Astrocyte (in vitro differentiated cells and primary cell): ENCODE measurements at places on chromosomes 12 and 14.

DNA sequence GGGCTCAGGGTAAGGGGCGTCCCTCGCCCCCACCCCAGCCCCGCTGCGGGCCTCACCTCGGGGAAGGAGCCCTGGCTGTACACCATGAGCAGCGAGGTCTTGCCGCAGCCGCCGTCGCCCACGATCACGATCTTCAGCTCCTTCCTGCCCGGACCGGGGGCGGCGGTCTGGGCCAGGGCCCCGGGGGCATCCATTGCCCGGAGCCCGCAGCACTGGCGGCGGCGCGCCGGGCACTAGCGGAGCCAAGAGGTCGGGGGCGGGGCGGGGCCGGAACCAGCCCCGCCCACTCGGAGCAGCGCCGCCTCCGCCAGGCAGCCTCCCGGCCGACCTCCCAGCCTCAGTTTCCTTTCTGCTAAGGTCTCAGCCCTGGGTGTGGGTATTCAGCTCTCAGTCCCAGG is at the start of gene RHOF:
Gene RHOF, minus strand, starts transcription at position 249 of the 398 bp plus-strand sequence. Its CDS starts 55 bp downstream, at position 194.
- DNase-seq: no peak

DNA sequence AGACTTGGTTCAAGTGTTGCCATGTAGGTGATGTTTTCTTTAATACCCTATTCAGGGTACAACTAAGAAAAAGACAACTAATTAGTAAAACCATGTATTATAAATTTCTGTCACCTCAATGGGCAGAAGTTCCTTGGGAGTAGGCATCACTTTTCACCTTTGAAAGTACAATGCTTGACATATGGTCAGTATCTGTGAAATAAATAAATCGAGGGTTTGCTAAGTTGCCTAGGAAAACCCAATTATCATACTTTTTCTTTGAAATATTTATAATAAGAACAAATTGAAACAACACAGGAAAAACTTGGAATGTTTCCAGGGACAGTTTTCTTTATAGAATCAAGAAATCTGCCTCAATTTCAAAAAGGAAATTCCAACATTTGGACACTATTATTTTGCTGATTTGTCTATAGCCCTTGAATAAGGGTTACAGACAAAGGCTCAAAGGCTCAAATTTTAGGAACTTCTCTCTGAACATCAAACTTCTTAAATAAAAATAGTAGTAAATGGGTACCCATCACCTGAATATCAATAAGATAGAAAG is 13.7 kb downstream of the FGD6 start:
- DNase-seq: no peak

- DNase-seq: peak; percentile 18
Observed at GRCh38 chr14:39491134-39491571, 58.9 kb upstream of the FBXO33 start.

DNA sequence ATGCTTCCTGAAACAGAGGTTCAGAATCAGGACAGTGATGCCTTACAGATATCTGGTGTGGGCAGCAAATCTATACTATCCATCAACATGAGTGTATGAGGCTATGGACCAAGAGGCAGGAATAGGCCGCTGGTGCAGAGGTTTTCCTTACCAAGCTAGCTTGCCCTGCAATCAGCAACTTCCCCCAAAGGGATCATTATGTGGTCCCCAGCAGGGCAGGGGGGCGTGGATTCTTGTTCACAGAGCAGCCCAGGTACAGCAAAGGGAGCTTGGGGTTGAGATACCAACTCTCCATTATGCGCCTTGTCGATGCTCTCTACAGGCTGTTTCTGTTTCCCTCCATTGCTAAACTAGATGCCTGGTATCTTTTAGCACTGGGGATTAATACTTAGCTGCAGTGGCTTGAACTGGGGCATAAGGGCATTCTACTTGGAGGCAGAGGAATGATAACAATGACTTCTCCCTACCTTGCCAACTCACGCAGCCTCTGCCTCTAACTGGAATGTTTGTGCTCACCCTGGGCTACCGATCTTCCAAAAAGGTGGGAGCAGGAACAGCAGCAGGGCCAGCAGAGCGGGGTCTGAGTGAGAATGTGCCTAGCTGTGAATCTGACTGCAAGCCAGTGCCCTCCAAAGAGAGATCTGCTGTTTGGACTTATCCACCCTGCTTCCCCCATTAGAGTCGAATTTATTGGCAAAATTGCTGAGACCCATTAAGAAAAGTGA is 10.3 kb upstream of the KRT1 start:
- no peak for DNase-seq

DNA sequence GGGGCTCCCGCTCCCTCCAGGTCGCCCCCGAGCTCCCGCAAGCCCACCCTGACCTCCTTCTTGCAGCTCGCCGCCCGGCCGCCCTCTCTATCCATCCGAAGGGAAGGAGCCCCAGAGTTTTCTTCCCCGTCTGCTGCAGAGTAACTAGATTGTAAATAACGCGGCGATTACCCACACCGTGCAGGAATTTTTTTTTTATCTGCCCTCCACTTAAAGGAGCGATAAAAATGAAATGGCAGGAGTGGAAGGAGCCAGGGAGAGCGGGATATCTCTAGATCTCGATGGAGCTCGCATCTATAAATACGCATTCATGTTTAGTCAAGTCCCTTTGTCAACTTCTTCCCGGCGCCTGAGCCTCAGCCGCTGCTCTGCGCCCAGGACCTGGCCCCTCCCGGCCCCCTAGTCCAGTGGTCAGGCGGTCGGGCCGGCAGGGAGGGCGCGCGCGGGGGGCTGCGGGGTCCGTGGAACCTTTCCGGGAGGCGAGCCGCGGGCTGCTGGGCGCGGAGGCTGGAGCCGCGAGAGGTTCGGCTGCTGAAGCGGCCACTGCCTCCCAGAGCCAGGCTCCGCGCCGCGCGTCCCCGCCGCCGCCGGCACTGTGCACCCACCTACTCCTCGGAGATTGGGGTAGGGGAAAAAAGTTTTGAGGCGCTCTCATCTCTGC is 386.0 kb downstream of the BCAT1 start:
- DNase-seq: peak; percentile 45

GRCh38 chr12:123171967-123172366 is 21.1 kb upstream of the PITPNM2 start:
- DNase-seq: no peak

DNA sequence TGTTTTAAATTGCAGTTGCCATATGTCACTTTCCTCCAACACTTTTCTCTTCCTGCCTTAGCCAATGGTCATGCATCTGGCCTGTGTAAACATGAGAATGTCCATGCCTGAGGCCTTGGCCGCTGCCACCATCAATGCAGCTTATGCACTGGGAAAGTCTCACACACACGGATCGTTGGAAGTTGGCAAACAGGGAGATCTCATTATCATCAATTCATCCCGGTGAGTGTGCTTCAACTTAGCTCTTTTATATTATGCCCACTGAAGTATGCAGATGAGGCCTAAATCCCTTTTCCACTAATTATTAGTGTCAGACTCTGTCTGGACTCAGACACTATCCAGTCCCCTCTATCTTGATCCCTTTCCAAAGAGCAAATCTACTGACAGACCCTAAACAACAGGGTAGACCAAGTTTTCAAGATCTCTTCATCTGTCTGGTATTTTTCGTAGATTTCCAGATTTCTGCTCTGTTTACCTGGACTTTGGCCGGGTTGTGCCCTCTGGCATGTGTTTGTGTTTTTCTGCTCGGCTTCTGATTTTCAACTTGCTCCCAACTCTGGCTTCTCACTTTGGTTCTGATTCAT is 23.2 kb downstream of the AMDHD1 start:
- DNase-seq: no peak

- no peak for DNase-seq
Observed at GRCh38 chr12:47741340-47741703, 16.0 kb upstream of the ENDOU start.

- DNase-seq: no peak
Observed at GRCh38 chr12:112881602-112882001, 25.2 kb upstream of the OAS1 start.

- no peak for DNase-seq
Observed at GRCh38 chr14:45222485-45223262, 30.3 kb downstream of the MIS18BP1 start.

GRCh38 chr12:79441534-79441933 is 249.2 kb downstream of the PAWR start:
- no peak for DNase-seq

DNA sequence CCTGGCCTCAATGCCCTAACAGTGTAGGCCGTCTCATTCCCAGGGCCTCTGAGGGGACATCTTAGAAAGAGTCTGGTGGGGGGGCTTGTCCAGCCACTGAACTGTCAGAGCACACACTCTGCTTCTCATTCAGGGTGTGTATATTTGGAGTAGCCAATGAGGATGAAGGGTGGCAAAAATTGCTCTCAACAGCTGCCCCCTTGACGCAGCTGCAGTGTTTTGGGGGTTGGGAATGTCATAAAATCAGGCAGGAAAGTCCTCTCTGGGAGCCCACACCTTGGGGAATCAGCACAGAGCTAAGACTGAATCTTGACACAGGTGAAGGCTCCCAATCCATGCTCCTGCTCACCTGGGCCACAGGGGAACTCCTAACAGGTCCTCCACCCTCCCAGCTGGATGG is 1.5 kb downstream of the RASAL1 start:
- DNase-seq: no peak

DNA sequence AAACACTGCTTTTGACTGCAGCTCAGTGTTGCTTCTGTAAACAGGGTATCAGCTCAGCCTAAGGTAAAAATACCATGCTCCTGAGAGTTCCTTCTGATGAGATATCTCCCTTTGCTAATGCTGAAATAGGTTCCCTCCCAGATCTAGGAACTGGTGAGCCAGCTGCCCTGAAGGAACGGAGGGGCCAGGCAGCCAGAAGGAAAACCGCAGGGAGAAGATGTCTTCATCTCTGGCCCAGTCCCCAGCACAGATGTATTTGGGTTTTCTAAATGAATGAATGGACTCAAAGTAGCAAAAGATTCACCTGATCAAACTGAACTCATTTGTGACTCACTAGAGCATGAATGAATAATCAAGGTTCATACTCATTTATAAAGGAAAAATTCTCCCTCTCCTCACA is 247.8 kb downstream of the MSRB3 start:
- peak; percentile 80 for DNase-seq

DNA sequence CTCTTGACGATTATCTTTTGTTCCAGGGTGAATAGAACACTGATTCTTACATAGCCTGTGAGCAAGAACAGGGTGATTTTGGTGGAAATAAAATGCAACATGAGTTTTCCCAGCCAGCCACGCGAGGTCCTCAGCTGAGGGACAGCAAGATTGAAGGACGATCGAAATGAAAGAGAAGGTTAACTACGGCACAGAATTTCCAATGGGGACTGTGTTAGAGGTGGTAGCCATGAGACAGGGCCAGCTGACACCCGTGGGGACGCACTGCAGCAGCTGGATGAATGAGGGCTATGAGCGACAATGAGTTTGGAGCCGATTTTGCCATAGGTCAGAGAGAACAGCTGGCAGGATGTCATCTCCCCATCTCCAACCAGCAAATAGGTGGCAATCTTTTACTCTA is 243.4 kb upstream of the PELI2 start:
- no peak for DNase-seq

GRCh38 chr12:79776111-79776510 is 85.3 kb upstream of the PAWR start:
- DNase-seq: peak; percentile 68

DNA sequence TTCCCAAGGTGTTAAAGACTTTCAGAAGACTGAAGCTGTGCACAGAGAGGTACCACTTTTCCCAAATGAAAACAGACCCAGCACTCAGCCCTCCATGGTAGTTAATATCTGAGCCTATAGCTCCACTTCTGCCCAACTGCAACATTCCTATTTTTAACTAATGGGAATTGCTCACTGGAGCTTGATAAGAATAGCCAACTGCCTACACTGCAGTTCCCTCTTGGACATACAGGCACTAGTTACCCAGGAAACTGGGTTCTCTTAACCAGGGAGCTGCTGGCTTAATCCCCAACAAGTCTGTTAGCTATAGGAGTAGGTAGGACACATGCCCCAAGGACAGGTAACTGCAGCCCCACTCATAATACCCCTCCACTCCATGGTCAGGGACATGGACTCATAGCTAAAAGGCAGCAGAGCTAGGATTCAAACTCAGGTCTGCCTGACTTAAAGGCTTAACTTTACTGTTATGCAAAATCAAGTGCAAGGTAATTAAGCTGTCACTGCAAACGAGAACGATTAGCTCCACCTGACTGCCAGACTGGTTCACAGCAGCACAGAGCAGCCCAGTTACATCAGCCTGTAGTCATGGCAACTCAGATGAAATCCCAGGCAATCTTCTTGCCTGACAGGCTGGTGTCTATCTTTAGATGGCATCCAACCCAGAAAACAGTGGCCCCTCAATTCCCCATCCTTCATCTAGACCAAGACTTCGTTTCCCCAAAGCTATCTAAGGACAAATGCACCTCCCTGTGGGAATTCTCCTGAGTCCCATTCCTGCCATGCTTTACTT is 77.1 kb upstream of the ACTN1 start:
- no peak for DNase-seq

DNA sequence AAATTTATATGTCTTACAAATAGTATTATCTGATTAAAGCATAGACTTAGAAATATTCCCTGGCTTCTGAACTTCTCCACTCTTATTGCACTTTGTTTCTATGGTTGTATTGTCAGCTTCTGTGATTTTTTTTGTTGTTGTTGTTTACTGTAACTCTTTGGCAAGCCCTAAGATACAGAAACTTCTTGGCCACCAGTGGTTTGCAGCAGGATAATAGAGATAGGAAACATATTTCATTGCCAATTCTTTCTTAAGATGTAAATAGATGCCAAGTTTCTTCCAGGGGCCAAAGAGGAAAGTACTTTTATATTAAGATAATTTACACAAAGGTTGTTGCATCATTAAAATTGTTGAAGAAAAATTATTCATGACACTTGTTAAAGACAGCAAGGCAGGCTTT is 123.8 kb downstream of the PTPRB start:
- DNase-seq: no peak

DNA sequence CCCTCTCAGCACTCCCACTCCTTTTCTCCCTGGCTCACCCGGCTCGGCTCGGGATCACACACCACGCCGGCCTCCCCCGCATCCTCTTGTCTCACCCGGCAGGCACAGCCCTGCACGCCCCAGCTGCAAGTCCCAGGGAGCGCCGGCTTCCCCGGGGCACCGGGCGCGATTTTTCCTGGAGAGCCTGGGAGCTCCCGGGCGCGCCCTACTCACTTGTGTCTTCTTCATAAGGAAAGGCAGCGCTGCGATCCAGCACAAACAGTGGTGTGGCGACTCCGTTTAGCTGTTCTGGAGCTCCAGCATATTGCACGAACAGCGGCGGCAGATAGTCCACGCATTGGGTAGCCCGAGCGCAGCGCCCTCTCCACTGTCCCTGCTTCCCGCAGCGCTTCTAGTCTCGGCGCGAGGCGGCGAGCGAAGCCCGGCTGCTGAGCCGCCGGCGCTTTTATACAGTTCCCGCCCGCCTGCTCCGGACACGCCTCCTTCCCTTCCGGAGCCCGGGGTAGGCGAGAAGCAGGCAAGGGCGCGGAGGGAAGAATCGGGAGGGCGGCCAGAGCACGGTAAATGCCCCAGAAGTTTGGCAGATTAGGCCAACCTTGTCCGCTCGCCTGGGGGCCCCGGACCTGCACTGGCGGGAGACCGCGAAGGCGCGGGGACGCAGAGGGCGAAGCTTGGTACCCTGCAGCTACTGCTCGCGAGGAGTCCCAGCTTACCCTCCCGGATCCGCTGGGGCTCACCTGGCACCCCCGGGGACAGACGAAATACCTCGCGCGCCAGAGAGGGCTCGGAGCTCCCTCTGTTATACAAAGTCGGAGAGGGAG is at the start of gene KITLG:
Gene KITLG, minus strand, starts transcription at position 421 of the 821 bp plus-strand sequence. Its CDS starts 193 bp downstream, at position 228.
- peak; percentile 76 for DNase-seq
